Activated CD4-positive, alpha-beta T cell treated with anti-CD3 and anti-CD28 coated beads for 4 hours (primary cell): ENCODE measurements at places on chromosomes 11 and 22.

DNA sequence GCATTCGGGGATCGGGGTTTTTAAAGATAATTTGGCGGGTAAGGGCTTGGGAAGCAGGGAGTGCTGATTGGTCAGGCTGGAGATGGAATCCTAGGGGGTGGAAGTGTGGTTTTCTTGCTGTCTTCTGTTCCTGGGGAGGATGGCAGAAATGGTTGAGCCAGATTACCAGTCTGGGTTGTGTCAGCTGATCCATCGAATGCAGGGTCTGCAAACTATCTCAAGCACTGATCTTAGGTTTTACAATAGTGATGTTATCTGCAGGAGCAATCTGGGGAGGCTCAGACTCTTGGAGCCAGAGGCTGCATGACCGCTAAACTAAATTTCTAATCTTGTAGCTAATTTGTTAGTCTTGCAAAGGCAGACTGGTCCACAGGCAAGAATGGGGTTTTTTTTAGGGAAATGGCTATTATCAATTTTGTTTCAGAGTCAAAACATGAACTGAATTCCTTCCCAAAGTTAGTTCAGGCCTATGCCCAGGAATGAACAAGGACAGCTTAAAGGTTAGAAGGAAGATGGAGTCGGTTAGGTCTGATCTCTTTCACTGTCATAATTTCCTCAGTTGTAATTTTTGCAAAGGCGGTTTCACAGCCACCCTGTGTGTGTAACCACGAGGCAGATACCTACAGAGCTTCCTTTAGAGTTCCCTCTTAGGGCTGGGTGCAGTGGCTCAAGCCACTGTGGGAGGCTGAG, 10.2 kb downstream of the SCGB1A1 start:
- DNase-seq: no peak

- no peak for DNase-seq
These were observed 38.2 kb downstream of the FEZ1 start for GRCh38 chr11:125457814-125458343.

DNA sequence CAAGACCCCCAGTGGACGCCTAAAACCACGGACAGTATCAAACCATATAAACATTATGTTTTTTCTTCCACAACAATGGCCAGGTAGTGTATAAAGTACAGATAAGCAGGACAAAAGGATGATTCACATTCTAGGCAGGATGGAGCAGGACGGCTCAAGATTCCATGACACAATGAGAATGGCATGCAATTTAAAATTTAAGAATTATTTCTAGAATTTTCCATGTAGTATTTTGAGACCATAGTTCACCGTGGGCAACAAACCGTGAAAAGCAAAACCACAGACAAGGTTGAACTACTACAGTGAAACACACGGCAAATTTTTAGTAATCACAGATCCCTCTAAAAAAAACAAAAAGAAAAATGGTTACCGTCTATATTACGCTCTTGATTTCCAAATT, 7.5 kb downstream of the NARS2 start:
- no peak for DNase-seq

GRCh38 chr11:134531327-134532130, 119.5 kb upstream of the B3GAT1 start:
- no peak for DNase-seq

DNA sequence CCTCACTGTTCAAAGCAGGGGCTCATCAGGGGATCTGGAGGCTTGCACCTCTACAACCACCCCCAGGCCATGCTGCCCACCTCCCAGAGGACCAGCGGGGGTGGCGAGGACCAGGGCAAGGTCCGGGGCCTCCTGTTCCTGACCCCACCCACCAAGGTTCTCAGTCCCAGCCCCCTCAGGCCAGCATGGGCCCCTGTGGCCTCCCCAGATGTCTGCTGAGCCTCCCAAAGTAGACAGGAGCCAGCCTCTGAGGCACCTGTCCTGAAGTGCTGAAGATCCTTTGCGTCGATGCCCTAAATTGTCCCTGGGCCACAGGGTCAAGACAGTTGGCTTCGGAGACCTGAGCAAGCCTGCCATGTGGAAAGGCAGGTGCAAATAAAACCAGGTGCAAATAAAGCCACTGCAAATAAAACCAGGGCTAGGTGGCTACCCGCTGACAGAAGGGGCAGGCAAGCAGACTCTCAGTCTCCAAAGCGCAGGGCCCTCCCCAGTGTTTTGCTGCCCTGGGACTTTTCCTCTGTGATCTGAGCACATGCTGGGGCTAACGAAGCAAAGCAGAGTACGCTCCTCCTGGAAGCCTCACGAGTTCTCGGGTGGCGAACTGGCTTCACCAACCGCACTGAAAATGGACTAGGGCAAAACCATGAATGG, 22.4 kb upstream of the ARFGAP3 start:
- DNase-seq: no peak

GRCh38 chr22:21055880-21056319, 10.2 kb downstream of the LRRC74B start:
- DNase-seq: no peak

DNA sequence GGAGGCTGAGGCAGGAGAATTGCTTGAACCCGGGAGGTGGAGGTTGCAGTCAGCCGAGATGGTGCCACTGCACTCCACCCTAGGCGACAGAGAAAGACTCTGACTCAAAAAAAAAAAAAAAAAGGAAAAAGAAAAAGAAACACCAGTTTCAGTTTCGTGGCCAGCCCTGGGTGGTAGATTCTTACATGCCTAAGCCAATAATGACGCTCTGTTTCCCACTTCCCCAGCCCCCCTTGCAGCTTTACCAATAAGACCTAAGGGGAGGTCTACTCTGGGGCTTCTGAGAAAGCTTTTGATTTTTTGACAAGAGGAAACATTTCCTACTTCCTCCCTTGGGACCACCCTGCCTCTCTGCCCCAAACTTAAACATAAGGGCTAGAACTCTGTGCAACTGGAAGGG, 30.0 kb upstream of the PTPRJ start:
- DNase-seq: peak; percentile 63

DNA sequence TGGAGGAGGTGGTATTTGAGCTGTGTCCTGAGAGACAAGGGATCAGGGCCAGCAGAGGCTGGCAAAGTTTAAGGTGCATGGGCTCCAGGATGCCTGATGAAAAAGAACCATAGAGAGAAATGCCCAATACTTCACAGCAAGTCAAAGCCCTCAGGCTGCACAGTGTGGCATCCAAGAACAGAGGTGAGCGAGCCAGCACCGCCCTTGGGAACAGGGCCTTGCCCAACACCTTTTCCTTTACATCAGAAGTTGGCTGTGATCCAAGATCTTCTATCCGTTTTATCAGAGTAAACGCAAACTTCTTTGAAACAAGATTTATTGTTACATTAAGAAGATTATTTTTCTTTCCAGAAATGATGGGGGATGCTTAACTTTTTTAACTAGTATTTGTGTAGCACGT, 1.4 kb downstream of the B3GNT6 start:
- DNase-seq: no peak

DNA sequence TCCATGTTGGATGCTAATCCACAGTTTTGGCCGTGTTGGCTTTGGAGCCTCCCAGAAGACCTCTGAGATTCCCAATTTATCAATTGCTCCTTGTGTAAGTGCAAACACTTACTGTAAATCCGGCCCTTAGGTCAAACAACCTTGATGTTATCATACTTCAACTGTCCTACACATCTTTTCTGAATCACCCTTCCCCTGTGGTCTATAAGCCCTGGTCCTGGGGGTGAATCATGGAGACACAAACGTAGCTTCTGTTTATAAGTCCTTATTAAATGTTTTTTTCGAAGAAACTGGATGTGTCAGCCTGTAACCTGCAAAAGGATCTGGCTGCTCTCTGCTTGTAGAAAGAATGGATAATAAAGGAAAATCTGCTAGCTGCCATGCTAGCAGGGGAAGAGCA, 1.7 kb upstream of the IL10RA start:
- no peak for DNase-seq

GRCh38 chr11:65791719-65792213, 4.9 kb downstream of the OVOL1 start:
- peak; percentile 37 for DNase-seq

DNA sequence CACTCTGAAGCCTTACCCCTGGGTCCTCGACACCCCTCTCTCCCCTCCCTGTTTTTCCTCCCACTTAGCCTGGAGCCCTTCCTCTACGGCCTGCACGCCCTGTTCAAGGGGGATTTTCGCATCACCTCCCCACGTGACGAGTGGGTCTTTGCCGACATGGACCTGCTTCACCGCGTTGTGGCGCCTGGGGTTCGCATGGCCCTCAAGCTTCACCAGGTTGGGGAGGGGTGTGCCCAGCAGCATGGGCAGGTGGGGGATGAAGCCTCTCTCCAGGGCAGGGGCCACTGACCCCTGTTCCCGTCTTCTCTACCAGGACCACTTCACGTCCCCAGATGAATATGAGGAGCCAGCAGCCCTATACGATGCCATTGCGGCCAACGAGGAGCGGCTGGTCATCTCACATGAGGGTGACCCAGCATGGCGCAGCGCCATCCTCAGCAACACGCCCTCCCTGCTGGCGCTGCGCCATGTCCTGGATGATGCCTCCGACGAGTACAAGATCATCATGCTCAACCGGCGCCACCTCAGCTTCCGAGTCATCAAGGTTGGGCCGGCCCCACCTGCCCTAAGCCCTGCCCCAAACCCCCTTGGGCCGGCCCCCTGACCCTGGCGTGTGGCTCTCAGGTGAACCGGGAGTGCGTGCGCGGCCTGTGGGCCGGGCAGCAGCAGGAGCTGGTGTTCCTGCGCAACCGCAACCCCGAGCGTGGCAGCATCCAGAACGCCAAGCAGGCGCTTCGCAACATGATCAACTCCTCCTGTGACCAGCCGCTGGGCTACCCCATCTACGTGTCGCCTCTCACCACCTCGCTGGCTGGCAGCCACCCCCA, 2.8 kb upstream of the SIPA1 start:
- no peak for DNase-seq

- no peak for DNase-seq
These were observed 61.1 kb downstream of the WT1 start for GRCh38 chr11:32374261-32374711.

DNA sequence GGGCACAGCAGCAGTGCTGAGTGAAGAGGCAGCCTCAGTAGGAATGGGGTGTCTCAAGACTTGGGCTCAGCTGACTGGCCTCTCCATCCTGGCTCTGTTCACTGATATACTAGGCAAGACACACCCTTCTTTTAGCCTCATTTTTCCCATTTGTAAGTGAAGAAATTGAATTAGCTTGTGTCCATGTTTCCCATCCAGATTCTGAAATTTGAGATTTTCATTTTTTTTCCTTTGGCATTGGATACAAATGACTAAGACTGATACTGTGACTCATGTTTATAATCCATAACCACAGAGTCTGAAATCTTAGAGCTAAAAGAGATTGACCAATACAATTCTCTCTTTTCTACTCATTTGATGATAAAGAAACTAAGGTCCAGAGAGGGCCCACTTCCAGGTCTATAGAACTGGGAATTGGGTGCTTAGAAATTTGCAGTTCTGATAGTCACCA, 110.9 kb downstream of the KCNC1 start:
- no peak for DNase-seq

- DNase-seq: peak; percentile 54
These were observed 22.7 kb downstream of the YPEL1 start for GRCh38 chr22:21712751-21713427.

DNA sequence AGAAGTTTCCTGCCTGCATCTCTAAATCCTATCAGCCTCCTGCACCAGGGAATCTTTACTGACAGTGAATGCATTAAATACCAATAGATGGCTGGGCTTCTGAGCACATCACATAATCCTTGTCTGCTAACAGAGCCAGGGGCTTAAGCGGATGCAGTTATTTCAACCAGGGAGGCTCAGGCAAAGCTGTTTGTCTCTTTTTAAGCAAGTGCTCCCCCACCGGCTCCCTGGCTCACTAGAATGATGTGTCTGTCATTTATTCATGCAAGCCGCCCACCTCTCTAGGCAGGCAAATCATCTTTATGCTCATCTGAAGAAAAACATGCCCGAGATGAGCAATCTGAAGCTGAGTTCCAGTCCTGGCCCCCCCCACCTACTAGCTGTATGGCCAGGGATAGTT, 182.3 kb downstream of the TENM4 start:
- no peak for DNase-seq

DNA sequence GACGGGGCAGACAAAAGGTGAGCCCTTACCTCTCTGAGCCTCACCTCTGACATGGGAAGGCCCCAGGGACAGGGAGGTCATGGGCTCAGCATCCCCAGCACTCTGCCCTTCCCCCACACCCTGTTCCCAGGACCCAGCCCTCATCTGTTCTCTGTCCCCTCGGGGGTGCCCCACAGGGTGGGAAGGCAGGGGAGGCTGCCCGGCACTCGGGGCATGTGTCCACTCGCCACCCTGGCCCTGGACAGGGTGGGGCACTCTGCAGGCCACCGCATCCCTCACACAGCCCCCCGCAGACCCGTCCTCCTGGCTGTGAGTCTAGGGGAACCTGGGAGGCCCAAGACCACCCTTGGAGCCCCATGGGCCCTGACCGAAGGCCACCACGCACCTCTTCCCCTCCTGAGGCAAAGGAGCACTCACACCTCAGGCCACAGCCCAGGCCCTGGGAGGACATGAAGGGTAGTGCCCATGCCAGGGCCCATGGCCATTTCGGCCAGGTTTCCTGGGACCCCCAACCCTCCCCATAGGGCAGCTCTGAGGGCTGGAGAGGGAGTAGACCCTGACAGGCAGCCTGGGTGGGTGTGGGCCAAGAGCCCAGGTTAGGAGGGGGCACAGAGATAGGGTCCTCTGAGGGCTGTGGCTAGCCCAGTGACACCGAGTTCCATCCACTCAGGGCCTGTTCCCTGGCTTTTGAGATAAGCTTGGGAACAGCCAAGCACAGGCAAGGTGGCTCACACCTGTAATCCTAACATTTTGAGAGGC, 193.1 kb downstream of the IGLL1 start:
- no peak for DNase-seq

- DNase-seq: no peak
These were observed 64.2 kb downstream of the RAB30 start for GRCh38 chr11:83007477-83007876.

DNA sequence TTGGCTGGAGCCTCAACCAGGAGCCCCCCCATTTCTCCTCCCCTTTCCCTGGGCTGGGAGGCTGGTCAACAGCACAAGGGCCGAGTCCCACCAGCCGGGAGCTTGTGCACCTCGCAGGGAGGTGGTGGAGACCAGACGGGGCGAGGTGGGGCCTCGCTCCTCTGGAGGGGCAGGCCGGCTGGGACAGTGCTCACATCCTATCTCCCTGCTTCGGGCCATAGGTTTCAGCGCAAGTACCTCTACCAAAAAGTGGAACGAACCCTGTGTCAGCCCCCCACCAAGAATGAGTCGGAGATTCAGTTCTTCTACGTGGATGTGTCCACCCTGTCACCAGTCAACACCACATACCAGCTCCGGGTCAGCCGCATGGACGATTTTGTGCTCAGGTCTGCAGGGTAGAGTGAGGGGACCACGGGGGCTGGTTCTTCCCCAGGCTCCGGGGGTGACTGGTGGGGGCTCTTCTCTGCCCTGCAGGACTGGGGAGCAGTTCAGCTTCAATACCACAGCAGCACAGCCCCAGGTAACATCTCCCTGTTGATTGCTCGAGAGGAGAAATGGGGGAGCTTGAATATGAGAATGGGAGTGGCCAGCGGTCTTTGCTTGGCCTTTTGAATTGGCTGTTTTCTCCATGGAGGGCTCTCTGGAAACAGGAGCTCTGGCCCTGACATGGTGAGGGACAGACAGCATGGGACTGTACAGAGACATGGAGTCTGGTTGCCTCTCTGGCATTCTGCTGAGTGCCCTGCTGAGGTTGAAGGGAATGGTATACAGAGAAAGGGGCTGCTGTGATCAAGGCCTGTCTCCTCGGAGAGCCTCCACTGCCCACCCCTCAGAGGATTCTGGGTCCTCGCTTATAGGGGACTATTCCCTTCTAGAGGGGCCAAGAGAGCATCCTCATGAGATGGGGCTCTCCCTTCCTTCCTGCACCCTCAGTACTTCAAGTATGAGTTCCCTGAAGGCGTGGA, 3.3 kb downstream of the SIDT2 start:
- DNase-seq: no peak

- no peak for DNase-seq
These were observed 7.1 kb downstream of the PRPF19 start for GRCh38 chr11:60899046-60899936.
